ENCODE measurements at places on chromosomes 2 and 18.

DNA sequence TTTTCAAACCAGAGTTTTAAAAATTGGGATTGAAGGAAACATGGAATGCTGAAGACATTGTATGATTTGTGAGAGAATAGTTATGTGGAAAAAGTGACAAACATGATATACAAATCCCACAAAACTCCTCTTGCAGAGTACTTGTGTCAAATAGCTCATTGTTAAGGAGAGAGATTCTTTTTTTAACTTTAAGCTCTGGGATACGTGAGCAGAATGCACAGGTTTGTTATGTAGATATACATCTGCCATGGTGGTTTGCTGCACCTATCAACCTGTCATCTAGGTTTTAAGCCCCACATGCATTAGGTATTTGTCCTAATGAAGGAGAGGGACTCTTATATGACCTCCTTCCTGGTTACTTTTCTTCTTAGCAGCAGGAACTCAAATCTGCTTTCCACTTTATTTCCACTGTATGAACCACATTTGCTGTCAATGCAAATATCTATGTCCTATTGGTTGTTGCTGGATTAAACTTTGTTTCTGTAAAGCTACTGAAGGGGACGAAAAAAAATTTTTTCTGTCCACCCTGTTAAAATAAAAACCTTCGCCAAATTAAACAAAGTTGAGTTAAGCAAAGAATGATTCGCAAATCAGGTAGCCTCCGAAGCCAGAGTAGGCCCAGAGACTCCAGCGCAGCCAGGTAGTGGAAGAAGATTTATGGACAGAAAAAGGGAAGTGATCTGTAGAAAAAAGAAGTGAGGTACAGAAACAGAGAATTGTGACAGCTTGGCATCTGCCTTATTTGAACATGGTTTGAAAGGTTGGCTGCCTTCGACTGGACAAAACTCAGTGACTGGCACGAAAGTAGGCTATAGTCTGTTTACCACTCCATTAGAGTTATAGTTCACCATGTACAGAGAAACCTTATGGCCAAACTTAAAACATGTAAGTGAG is 430.1 kb upstream of the CHST9 start:
- no peak for DNase-seq

DNA sequence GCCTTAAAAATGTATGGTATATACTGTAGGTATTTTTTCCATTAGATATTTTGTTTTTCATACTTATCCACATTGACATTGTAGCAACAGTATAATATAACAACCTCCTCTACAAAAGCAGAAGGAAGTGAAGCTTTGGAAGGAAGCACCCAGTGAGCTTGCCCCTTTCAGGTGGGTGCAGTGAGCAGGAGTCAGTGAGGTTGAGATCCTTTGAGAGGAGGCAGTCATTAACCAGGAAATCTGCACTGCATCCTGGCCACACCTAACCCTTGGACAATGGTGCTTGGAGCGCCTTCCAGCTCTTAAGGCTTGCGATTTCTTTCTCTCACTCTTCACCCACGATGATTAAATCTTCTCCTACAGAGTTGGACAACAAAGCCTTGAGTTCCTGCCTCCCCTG is 13.9 kb downstream of the IL37 start:
- no peak for DNase-seq

GRCh38 chr2:34037157-34037556 is 438.1 kb upstream of the FAM98A start:
- DNase-seq = no peak

- no peak for DNase-seq
These were observed 75.9 kb downstream of the TMEM163 start for GRCh38 chr2:134642938-134643337.

DNA sequence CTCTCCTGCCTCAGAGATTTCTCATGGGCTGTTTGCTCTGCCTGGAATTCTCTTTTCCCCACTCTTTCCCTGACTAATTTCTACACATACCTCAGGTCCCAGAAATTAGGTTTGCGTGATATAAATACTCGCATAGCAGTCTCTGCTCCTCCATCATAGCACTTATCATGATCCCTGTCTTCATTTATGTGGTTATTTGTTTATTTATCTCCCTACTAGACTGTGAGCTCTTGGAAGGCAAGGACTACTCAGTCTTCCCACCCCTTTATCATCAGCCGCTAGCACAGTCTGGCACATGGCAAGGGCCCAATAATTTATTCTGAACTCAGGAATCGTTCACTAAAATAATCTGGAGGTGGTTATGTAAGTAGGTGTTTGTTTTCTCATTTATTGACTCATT is 79.3 kb downstream of the ADCYAP1 start:
- no peak for DNase-seq

- DNase-seq = no peak
These were observed 37.6 kb upstream of the MGAT4A start for GRCh38 chr2:98768384-98769113.

Data from CMK (cell line).